ENCODE measurements at places on chromosomes 11 and 22.

- DNase-seq = no peak
These were observed 804.0 kb downstream of the TBC1D22A start for GRCh38 chr22:47566491-47566890.

GRCh38 chr22:49373289-49373666 is 454.4 kb downstream of the BRD1 start:
- DNase-seq = no peak

GRCh38 chr11:61361741-61362541 is at the start of the genes CYB561A3 and TMEM138:
Gene CYB561A3 (minus strand): TSS chr11:61361882. CDS start chr11:61356713, 5,169 bp downstream.
Gene TMEM138 (plus strand): TSS chr11:61362374. CDS start chr11:61364391, 2,017 bp downstream.
- DNase-seq = peak; percentile 96

- no peak for DNase-seq
These were observed 66.6 kb upstream of the OPCML start for GRCh38 chr11:133598906-133599305.

DNA sequence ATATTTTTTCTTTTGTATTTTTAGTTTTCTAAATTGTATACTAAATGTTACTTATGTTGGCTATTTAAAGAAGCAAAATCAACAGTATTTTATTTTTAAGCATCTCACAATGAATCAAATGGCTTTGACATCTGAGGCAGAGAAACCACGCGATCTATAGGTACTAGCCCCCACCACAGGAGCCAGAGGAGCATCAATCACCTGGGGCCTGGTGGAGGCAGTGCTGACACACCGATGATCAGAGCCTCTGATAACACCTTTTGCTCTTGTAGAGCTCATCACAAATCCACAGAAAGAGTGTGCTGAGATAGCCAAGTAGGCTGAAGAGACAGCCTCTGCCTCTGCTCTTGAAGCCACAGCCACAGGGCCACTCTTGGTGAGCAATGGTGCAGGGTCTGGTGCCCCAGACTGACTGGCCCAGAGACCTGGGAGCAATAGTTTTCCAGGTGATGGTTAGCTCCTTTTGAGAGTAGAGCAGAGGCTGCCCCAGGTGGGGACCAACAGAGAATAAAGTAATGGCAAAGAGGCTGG is 25.2 kb downstream of the HIRA start:
- no peak for DNase-seq

- DNase-seq = peak; percentile 30
These were observed 1.8 kb upstream of the RASD2 start for GRCh38 chr22:35538801-35539321.

DNA sequence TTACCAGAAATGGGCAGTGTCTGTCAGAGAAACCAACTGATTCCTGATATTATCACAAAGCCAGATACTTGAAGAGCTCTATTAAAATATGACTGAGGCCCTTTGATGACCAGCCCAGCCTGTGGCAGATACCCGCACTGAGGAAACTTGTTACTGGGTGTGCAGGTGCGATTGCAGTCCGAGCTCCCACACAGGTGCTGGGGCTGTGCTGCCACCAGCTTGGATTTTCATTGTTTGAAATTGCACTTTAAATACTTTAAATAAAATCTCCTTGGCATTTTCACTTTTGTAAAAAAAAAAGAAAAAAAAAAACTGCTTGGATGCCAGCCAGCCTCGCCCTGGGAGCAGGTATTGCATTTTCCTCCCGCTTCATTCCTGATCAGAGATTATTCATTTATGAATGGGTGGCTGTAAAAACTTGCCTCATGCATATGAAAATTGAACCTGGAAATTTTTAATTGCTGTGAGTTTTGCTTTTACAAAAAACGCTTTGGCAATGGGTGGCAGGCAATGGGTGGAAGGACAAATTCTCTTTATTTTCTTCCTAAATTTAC is 21.2 kb downstream of the EHF start:
- DNase-seq = no peak

GRCh38 chr11:87712802-87713202 is 462.4 kb downstream of the RAB38 start:
- DNase-seq = no peak

All from activated naive CD8-positive, alpha-beta T cell treated with anti-CD3 and anti-CD28 coated beads for 36 hours (primary cell).